Transverse colon (tissue), 4 donors: ENCODE measurements at places on chromosomes 12 and 14. TPM values are rescaled to one million over a fixed set of nuclear protein-coding genes. Genes with fewer than 3 reads are reported as not detected.

CDKL1 gene
- total RNA-seq: 24.0 TPM

RHNO1 gene
- total RNA-seq: 5.4 TPM

DNA sequence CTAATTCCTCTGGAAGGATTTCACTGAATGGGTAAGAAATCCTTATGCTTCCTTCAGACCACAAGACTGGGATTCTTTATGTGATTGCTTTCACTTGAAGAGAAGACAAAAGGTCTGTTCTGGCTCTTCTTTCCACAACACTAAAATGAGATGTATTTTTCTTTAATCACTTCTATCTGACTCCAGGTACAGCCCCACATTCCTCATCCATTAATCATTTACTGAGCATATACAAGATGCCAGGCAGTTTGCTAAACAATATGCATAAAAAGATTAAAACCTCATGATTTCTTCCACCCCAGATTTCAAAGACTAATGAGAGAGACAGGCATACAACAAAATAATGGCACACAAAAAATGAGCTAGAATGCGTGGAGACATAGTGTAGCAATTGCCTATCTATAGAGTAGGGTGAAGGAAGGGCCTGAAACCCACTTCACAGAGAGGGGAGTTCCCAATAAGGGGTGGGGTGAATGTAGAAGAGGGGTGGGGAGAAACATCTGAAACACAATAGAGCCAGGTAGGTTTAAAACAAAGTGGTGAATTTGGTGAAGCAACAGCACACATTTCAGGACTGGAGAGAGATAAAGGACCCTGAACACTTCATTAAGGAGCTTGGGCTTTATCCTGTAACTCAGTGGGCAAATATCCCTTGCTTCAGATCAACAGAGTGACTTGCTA, 65.1 kb upstream of the PRB2 start:
- no peak for DNase-seq

GRCh38 chr14:32077081-32078022, at the start of gene ARHGAP5:
TSS of gene ARHGAP5 (plus strand) at chr14:32077304. CDS start at chr14:32090670, 13,366 bp downstream.
- peak; percentile 51 for DNase-seq

DNA sequence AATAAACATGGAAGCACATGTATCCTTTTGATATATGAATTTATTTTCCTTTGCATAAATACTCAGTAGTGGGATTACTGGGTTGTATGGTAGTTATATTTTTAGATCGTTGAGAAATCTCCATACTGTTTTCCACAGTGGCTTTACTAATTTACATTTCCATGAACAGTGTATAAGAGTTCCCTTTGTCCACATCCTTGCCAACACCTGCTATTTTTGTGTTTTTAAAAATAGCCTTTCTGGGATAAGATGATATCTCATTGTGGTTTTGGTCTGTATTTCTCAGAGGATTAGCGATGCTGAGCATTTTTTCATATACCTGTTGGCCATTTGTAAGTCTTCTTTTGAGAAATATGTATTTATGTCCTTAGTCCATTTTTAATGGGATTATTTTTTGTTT, 329.2 kb upstream of the KITLG start:
- no peak for DNase-seq

DNA sequence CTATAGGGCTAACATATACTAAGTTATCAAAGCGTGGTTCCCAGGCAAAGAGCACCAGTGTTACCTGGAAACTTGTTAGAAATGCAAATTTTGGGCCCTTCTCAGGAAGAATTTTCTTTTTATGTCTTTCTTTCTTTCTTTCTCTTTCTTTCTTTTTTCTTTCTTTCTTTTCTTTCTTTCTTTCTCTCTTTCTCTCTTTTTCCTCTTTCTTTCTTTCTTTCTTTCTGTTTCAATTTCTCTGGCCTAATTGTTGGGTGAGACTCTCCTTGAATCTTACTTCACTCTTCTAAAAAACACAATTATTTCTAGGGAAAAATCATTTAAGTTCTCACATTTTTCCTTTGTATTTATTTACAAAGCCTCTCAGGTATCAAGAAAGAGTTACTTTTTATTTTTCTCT, 46.5 kb upstream of the RAP1B start:
- no peak for DNase-seq

GRCh38 chr12:27025116-27025515, 2.8 kb downstream of the MED21 start:
- no peak for DNase-seq

DNA sequence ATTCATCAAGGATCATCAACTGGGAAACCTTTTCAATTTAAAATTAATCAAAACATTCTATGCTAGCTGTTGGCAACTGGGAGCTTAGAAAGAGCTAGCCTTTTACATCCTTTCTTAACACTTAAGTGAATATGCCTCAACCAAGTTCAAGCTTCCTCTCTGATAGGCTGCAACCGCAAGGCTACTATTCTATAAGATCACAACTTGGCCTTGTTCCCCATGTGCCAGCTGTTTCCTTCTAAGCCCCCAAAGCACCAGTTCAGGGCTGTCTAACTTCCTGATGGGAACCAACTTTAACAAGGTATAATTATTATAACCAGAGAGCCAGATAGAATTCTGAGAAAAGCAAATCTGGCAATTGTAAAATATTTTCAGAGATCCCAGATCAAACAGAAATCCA, 37.0 kb downstream of the KCNC2 start:
- DNase-seq: no peak

DNA sequence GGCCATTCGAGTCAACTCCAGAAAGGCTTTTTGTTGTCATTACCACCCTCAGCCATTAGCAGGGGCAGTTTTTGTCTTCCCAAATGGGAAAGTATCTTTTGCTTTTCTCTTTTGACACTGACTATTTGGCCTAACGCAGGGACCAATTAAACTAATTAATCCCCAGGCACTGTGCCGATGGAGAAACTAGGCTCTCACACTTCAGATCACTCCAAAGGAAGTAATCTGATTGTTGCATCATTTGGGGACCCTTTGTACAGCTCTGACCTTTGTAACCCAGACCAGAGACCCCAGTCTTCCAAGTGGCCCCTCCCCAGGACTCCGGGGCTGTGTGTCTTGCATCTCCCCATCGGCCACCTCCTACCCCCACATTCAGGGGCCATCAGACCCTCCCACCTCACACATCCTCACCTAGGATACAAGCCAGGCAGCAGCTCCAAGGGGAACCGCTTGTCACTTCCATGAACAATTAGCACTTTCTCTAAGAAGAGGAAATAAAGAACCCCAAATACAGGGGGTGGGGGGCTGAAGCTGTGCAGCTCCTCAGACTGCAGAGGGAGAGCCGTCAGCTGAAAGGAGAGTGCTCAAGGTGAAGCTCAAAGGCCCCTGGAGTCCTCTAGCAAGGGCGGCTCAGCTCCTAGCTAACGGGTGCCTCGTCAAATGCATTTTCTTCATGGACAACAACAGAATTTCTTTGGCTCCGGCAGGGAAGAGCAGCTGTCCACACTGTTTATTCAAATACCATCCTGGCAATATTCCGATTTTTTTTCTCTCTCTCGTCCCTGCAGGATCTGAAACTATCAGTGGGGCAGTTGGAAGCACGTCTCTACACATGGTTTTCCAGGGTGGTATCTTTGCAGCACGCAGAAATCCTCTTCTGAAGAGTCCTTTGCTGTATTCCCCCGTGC, 64.3 kb upstream of the DIO3 start:
- peak; percentile 4 for DNase-seq

- no peak for DNase-seq
Measured at GRCh38 chr14:102817942-102818940, 41.0 kb downstream of the TRAF3 start.
